MCF 10A (cell line): ENCODE measurements at places on chromosomes 6 and 20.

DNA sequence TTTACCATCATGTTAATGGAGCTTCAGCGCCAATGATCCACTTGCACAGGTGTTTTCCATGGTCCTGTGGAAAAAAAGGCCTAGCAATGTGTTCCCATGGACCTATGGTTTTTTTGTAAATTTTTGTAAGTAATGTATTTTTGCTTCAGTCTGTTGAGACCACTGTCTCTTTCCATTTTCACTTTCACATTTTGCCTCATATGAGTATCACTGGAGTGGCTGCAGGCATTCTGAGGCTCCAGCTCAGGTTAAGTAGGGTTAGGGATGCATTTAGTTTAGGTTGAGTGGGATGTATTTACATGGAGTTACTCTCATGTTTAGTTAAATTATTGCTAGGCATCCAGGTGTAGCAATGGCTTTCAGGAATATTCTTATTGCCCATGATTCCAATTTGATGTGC lies 19.2 kb upstream of the LMBRD1 start:
- no peak for DNase-seq

DNA sequence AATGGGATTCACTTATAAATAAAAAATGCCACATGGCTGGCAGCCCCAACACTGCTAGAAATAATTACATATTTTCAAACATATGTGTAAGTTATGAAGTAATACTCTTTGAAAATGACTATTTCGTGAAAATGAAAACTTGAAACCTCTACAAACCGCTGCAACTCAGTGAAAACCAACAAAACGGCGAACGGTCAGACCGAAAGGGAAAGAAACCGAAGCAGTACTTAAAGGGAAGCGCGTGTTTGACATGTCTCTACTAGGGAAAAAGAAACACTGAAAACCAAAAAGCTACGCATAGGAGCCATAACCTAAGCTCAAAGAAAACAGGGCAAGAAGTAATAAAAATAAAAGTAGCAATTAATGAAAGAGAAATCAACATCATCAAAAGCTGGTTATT lies 121.0 kb upstream of the GGTLC1 start:
- DNase-seq = no peak

DNA sequence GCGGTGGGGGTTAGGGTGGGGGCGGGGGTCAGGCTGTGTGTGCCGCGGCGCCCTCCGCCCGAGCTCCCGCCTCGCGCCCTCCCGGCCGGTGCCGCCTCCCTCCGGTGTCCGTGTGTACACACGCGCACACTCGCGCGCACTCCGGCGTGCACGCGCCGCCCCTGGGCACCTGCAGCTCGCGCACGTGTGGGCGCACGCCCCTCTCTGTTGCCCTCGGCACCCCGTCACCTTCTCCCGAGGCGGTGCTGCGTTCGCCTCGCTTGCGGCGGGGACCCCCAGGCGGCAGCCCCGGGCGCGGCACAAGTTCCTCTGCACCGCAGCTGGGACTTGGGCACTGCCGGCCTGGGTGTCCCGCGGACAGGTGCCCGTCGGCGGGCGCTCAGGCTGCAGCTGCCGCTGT lies 525 bp downstream of the MACROD2 start:
- DNase-seq = peak; percentile 18

DNA sequence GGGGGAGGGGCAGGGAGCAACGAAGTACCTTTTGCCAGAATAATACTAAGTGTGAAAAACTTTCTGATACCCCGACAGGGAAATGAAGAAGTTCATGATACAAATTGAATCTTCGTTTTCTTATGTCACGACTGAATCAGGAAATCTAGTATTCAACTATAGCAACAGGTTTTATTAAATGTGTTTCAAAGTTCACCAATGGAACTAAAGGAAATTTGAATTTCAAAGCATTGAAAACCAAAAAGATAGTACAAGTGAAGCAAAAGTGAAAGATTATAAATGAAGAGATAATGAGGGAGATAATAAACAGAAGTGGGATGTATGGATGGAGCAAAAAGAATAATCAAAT lies 333.2 kb downstream of the ADGRB3 start:
- no peak for DNase-seq

DNA sequence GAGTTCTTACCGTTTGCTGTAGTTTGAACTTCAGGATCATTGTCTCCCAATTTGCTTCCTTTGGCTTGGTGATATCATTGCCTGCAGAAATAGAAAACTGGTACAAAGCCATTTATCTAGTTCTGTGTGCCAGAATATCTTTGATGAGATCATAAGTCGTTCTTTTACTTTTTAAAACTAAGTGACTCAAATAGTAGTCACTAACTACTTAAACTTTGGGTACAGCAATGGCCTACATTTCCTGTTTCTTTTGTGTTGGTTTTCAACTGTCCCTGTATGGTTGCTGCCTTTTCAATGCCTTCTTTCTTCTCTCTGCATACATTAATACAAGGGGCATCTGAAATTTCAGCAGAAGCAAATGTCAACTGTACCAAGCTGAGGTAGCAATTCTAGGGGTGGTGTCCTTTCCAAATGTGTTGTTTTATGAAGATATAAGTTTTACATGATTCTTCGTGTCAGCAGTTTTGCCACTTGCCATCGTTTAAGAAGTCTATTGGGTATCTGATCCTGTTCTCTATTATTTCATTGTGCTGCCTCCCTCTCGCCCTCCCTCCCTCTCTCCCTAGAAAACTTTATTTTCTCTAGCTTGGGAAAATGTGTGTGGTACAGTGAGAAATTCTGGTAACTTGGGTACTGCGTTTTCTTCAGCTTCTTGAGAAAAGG lies 238.5 kb downstream of the FARS2 start:
- peak; percentile 5 for DNase-seq

DNA sequence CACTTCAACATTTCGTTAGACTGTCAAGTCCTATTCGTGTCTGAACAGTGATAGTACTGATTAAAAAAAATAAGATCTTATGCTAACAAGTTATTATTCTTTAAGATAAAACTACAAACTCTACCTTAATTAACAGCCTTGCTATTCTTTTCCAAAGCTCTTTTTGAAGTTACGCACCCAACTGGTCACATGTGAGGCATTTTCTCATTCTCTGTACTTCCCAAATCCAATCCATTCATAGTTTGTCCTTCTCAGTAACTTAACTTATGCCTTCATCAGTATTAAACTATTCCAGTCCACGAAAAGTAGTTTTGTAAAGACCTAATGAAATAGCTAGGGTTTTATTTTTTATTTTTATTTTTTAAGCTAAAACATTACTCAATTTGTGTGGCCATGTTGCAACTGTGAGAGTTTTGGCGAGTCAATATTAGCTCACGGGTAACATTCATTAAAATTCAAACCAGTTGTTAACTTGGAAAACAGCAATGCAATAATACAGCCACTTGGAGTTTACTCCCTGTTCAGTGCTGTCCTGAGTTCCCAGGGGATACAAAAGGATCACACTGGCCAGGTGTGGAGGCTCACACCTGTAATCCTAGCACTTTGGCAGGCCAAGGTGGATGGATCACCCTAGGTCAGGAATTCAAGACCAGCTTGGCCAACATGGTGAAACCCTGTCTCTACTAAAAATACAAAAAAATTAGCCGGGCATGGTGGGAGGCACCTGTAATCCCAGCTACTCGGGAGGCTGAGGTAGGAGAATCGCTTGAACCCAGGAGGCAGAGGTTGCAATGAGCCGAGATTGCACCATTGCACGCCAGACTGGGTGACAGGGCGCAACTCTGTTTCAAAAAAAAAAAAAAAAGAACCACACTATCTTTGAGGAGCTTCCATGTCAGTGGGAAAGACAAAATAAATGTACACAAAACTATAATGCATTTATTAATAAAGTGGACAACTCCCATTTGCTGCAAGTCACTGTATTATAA lies 27.9 kb upstream of the EEF1A1 start:
- DNase-seq = no peak

DNA sequence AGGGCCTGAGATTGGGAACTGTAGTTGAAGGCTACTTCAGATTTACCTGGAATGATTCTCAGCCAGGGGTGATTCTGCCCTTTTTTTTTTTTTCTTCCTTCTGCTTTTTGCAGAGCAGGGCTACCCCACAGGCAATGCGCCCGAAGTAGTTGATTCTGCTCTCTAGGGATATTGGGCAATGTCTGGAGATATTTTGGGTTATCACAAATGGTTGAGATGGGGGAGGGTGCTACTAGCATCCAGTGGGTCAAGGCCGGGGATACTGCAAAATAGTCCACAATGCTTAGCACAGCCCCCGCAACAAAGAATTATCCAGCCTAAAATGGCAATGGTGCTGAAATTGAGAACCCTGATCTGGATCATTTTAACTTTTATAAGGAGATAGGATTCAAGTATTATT lies 71.2 kb upstream of the ZMYND8 start:
- no peak for DNase-seq

DNA sequence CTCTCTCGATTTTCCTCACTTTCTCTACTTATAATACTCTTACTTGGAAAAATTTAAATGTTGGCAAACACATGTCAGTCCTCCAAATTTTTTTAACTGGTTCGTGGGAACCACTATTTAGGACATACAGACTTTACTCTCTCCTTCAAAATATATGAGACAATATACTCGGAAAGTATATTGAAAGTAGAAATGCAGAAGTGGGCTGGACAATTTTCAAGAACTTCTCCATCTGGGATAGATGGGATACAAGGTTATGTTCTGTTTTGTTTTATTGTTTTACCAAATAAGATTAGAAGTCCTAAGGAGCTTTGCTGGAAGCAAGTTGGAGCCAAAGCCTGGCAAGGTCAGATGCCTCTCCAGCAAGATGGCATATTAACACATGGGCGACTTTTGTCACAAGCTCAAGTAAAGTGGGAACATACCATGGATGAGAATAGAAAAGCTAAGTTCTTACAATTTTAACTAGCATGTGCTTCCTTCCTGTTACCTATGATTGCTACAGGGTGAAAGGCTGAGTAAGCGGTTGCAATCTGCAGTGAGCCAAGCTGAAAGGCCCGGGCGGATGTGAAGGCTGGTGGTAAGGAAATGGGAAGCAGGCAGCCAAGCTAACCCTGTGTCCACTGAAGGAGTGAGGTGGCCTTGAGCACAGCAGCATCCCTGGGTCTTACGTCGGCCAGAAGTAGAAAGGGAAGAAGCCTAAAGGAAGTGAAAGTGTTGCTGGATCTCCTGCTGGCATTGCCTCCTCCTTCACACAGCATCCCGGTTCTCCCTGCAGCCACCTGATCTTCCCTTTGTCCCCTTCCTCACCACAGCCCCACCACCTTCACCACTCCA lies 7.1 kb downstream of the MAP3K5 start:
- DNase-seq = peak; percentile 51

DNA sequence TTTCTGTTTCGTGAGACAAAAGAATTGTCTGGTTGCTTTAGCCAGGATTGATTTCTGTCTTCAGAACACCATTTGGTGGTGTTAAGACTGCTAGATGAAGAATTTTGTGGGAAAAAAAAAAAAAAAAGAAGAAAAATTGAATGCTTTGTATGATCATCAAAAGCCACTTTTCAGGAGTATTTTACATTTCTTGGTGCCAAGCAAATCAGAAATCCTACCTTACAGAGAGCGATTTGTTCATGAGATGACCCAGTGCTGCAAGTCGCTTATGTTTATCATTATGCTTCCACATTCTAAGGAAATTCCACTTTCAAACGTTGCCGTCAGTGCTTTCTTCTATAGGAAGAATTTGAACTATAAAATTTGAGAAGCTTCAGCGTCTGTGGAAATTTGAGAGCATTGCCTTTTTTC lies 228.7 kb downstream of the BCKDHB start:
- DNase-seq = no peak

DNA sequence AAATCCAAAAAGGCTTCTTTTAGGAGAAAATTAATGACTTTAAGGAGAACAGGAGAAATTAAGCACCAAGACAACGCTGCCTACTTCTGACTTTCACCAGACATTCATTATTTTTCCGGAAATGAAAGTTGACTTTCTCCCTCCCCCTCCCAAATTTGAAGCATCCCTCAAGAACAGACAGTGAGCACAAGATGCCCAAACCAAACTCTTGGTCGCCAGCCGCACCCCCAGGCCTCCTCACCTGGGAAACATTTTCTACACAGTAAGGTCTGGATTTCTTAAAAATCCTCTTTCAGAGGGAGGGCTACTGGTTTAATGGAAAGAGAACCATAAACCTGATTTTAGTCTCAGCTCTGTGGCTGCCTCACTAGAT lies 2.7 kb downstream of the RIMS4 start:
- DNase-seq = no peak
